ENCODE measurements at places on chromosomes 5 and 9.

GRCh38 chr5:74978345-74978744, 74.0 kb downstream of the GCNT4 start:
- DNase-seq = no peak

- DNase-seq = no peak
Observed at GRCh38 chr9:74035786-74036185, 461.3 kb upstream of the RORB start.

GRCh38 chr9:78539904-78540303, 243.0 kb downstream of the PSAT1 start:
- DNase-seq = no peak

GRCh38 chr9:113164536-113165300, 13.9 kb downstream of the SLC31A2 start:
- no peak for DNase-seq

DNA sequence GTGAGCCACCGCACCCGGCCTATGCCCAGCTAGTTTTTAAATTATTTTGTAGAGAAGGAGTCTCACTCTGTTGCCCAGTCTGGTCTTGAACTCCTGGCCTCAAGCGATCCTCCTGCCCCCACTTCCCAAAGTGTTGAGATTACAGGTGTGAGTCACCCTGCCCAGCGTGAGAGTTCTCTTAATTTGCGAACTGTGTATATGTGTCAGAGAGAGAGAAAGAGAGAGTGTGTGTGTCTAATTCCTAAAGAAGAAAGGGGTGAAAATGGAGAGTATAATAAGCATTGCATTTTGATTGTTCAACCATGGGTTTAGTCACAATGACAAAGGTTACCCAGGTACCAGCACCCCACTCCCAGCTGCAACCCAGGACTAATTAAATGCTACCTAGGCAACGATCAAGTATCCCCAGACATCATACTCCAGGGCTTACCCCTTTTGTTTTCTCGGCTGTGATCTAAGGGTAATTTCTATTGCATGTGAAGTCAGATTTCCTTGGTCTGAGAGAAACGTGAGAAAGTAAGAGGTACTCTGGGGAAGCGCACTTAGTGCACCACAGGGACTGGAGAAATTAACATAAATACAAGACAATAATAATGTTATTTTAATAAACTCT, 16.6 kb downstream of the MAP1B start:
- DNase-seq = no peak

DNA sequence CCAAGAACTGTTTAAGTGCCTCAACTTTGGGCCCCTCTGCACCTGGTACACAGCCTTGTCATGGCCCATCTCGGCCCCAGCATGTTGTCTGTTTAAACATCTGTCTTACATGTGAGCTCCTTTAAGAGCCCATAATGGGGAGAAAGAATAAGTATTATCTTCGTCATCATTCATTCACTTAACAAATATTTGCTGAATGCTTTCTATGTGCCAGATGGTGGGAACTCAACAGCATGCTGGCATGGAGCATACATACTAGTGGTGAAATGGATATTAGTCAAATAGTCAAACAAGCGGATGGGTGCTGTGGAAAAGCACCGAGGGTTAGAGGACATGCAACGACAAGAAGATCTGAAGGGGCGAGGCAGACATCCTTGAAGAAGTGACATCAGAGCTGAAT, 54.5 kb downstream of the GABBR2 start:
- DNase-seq = no peak

DNA sequence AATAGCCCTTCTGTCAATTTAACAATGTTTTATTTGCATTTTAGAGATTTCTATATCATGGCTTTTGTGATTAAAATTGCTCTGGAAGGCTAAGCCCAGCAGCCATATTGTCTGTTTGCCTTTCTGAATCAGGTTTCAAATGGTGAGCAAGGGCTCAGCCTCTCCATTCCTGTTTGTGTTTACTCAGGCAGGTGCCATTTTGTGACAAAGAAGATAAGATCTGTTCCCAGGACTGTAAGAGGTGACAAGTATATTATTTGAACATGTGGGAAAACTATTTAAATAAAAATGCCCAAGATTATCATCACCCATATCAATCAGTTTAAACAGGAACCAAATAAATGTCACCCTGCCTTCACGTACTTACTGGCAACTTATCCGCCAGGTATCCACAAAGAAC, 641.3 kb upstream of the KLF4 start:
- DNase-seq = no peak

DNA sequence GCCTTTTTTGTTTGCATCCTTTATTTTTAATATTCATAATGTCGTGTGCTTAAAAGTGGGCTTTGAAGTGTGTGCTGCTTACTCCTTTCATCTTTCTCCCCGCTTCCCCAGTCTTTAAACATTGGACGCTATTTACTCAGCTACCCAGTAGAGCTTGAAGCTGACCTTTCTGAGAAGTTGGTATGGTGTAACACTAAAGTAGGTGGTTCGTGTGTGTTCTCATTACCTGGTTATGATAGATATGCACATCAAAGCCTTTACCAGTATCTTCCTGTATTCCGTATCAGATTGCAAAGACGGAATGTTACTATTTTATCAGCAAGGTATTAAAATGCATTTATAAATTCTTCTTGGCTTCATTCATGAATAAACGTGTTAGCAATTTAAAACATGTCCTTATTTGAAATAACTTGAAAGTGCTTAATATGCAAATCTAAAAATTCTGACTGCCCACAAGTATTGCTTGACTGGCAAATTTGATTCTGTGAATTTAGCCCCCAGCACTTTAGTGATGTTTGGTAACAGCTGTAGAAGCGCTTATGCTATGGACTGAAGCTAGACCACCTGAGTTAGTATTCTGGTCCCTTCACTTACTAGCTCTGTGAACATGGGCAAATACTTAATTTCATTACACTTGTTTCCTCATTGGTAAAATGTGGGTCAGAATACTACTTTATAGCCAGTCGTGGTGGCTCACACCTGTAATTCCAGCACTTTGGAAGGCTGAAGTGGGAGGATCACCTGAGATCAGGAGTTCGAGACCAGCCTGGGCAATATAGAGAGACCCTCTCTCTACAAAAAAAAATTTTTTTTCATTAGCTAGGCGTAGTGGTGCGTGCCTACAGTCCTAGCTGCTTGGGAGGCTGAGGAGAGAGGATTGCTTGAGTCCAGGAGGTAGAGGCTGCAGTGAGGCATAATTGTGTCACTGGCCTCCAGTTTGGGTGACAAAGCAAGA, 1.7 kb downstream of the RRAGA start:
- DNase-seq = no peak

DNA sequence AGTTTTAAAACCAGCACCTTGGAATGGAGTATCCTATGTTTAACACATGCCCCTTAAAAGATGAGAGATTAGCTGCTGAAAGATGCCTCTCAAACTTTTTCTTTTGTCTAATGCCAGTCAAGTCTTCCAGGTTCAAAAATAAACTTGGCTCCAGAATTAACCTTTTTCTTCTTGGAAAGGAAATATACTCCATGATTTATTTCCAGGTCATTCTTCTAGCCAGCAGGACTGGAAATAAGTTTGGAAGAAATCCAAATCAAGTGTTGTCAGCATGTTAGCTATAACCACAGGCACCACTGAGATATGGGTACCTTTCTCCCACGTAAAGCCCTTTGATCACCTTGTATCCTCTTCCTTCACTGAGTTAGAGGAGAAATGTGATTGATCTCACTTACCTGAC, 56.1 kb downstream of the NLN start:
- DNase-seq = no peak

DNA sequence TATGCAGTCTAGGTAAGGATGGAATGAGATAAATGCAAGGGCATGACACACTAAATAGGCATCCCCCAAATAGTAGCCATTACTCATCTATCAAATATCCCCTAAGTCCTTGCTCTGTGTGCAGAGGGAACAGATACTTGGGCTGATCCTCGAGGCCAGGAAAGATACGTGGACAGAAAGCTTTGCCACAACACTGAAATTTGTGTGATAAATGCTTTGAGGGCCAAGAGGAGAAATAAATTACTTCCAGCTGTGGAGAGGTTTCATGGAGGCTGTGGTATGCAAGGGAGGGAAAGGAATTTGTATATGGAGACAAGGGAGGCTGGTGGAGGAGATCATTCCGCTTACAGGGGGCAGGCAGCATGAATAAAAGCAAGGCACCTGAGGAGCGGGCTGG, 18.5 kb downstream of the ATOX1 start:
- DNase-seq = no peak

GRCh38 chr5:97276474-97277120, 93.5 kb upstream of the RIOK2 start:
- no peak for DNase-seq

DNA sequence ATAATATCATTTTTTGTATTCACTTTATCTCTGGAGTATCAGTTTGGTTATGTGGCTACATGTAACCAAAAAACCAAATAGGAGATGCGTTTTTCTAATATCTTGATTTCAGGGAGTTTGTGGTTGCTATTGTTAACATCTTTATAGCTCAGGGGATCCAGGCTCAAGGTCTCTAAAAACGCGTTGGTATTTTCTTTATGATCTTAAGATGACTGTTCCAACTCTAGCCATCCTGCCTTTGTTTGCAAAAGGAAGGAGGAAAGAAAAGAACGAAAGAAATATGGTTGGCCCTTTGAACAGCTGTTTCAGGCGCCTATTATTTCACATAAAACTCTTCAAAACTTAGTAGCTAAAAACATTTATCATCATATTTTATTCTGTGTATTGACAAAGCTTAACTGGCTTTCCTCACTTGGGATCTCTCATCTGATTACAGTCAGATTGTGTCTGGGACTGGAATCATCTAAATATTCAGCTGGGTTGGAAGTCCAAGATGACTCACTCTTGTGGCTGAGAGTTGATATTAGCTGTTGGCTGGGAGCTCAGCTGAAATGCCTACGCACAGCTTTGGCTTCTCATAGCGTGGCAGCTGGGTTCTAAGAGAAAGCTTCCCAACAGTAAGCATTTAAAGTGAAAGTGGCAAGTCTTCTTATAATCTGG, 60.1 kb downstream of the FAM174A start:
- DNase-seq = peak; percentile 40

- no peak for DNase-seq
Observed at GRCh38 chr5:41707853-41708603, 162.2 kb downstream of the OXCT1 start.

DNA sequence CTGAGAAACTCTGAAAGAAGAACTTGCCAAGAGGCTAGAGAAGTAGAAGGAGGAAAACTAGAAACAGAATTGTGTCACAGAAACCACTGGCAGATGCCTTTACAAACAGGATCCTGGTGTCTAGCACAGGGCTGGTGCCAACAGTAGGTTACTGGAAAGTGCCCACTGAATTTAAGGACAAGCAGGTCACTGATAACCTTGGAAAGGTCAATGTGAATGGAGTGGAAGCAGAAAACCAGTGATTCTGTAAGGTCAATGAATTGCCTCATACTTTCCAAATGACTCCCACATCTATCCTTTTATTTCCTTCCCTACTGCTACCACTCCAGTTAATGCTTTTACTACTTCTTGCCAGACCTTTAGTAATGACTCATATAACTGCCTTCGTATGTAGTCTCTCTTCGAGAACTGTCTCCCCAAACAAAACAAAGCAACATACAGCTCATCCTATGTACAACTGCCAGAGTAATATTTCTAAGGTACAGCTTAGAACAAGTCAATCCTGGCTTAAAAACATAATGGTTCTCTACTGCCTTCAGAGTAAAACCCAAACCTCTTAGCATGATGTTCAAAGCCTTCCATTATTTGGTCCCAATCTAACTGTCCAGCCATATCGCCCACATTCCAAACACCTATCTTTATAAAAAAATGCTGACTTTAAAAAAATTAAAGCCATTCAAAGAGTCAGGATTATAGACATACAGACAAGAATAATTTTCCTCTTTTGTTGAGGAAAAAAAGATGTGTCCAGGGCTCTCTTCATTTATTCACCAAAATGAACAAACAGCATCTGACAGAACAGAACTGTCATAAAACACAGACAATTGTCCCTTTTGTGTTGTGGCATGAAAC, 52.5 kb downstream of the NR3C1 start:
- no peak for DNase-seq

GRCh38 chr5:158914008-158915000, 185.4 kb downstream of the EBF1 start:
- DNase-seq = no peak

GRCh38 chr5:175457466-175457865, 13.5 kb upstream of the DRD1 start:
- no peak for DNase-seq

GRCh38 chr9:19701991-19702390, 86.8 kb downstream of the SLC24A2 start:
- no peak for DNase-seq

DNA sequence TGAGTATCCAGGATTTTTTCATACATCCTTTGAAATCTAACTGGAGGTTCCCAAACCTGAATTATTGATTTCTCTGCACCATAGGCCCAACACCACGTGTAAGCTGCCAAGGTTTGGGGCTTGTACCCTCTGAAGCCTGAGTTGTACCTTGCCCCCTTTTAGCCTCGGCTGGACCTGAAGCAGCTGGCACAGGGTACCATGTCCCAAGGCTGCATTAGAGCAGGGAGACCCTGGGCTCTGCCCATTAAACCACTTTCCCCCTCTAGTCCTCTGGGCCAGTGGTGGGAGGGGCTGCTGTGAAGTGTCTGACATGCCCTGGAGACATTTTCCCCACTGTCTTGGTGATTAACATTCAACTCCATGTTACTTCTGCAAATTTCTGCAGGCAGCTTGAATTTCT, 532.9 kb upstream of the NUDT12 start:
- no peak for DNase-seq

DNA sequence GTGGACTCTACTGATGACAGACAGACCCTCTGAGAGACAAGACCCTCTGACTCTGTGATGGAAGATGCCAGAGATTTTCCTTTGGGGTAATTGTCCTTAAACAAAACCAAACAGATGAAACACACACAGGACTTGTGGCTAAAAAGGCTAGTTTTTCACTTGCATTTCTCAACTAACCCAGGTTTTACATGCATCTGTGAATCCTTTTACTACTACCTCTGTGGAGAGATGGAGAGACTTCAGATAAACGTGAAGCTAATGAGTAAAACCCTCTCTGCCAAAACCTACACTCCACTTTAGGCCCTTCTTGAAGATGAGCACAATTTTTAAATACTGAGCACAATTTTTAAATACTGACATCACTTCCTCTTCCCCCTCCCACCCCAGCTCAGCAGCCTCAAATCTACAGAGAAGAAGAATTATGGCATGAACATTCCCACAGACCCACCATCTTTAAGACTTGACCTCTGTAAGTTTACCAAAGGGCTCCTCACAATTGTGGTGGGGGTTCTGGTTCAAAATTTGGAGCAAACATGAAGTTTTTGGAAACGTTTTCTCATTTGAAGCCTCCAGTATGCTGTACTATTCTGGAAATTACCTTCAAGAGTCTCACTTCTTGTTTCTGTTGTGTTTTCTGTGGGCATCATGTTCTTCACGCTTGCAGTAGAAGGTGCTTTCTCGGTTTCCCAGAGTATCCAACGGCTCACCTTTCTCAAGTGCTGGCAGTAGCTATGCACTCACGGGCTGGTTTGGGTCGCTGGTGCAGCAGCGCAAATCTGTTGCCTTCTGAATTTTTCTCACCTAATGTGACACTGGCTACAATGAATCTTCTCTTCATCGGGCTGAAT, 42.7 kb downstream of the ACER2 start:
- no peak for DNase-seq

GRCh38 chr5:61087921-61088320, 74.3 kb downstream of the SMIM15 start:
- no peak for DNase-seq

- no peak for DNase-seq
Observed at GRCh38 chr5:32388432-32389129, 56.0 kb downstream of the ZFR start.

Data from muscle of arm (tissue), 14 donors.